ENCODE measurements at places on chromosomes 6 and 20.

GRCh38 chr6:105164418-105164817 lies 15.4 kb downstream of the POPDC3 start:
- peak; percentile 10 for DNase-seq

DNA sequence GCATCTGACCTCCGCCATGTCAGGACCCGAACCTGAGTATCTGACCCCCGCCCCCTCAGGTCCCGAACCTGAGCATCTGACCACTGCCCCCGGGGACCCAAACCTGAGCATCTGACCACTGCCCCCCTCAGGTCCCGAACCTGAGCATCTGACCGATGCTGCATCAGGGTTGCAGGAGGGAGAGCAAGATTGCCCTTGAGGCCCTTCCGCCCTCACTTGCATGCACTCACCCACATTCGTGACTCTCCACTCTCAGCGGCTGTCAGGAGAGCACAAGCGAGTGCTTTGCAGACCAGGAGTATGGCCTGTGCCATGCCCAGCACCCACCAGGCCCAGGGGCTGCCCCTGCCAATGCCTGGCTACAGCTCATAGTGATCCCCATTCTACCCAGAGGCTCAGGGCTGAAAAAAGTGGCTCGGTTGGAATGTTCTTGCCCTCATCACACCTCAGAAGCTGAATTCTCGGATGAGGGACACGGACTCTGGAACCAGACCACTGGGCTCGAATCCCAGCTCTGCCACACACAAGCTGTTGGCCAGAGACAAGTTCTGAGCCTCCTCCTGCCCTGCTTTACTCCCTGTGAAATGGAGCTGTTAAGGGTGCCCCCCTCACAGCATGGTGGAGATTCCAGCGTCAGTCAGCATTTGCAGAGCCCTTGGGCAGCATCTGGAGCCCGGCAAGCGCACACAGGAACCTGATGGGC lies 82.1 kb downstream of the DLL1 start:
- no peak for DNase-seq

- no peak for DNase-seq
Measured at GRCh38 chr6:84103029-84103428, 69.5 kb downstream of the MRAP2 start.

- peak; percentile 59 for DNase-seq
Measured at GRCh38 chr6:85464260-85464644, 14.4 kb downstream of the NT5E start.

DNA sequence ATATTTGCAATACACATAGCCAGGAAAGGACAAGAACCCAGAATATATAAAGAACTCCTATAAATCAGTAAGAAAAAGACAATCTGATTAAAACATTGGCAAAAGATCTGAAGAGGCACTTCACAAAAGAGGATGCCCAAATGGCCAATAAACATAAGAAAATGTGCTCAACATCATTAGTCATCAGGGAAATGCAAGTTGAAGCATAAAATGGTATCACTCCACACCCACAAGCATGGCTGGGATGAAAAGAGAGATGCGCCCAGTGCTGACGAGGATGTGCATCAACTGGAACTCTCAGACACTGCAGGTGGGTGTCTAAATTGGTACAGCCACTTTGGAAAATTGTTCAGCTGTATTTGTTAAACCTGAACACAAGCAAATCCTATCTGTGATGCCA lies 42.4 kb upstream of the MLN start:
- no peak for DNase-seq

DNA sequence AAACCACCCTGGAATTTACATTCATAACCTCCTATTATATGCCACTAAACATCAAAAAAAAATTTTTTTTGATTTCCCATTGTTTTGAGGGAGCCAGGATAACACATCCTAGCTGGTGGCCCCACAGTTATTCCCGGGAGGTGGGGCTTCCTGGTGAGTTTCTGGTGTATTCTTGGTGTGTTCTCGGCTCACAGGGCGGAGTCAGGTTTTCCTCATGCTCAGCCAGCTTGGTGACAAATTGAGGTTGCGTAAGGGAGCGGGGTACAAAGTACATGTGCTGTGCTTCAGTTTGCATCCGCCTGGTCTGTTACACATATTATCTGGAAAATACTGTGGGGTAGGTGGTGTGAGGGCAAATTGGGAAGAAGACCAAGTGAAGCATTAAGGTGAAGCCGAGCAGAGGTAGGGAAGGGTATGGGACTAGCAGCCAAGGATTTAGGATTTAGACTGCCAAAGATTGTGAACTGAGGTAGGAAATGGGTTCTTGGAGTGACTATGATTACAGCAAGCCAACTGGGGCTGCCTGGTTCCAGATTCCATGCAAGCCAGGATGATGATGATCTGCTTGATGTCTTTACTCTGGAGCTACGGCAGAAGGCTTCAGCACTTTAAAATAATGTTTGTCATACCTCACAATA lies 46.2 kb upstream of the EEF1A1 start:
- DNase-seq: no peak

DNA sequence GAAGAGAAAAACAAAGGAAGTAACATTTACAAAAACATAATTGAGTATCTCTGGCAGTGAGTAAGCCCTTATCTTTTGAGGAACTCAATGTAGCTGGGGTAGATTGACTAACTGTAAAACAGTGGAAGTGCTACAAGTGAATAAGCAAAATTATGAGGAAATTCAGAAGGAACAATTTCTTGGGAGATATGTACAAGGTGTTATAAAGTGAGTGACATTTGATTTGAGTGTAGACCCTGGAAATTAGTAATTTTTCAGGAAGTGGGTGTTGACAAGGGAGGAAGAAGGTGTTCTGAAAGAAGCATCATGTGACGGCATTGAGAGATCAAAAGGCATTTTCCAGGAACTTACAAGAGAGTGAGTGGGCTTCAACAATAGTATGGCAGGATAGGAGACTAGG lies 22.2 kb downstream of the XRN2 start:
- DNase-seq: no peak

- DNase-seq: no peak
Measured at GRCh38 chr6:82196161-82196560, 51.4 kb downstream of the IBTK start.

DNA sequence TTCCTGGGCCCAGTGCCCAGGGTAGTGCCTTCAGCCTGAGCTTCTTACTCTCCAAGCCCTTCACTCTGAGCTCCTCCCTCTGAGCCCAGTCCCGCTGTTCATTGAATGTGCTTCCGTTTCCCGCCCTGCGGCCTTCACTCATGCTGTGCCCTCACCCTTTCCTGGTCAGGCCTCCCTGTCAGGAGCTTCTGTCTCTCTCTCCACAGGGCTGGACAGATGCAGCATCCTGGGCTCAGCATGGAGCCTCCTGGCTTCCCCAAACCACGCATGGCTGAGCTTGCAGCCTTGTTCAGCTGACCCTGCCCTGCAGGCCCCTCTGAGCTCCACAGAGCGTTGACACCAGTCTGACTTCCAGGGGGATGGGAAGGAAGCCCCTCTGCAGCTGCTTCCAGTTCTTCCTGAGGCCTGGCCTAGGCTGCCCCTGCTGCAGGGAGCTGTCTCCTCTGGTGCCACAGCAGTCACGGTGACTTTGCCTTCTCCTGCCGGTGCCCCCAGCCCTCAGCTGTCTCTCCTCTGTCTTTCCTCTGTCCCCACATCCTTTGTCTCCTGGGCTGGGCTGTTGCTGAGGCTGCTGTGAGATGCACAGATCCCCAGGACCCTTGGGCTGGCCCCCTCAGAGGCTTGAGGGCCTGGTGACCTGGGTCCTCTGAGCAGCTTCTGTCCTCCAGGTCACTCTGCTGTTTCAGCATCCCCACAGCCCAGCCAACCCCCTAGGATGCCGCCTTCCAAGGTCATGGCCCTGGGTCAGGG lies 7.9 kb upstream of the MYT1 start:
- DNase-seq: no peak

DNA sequence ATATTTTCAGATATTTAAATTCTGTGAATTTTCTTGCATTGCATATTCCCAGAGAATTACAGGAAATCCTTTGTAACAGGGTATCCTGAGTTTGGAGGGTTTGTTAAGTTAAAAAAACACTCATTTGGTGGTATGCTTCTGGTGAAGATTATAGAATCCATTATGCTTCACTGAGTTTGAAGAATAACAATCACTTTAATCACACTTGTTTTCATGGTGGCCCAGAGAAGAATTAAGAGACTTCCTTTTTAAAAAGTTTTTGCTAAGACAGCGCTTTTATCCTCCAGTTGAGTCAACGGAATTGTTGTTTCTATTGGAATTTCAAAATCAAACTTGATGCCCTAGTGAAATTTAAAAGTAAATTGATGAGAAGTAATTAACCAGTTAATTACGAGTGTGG lies 17.4 kb downstream of the PLEKHG1 start:
- no peak for DNase-seq

DNA sequence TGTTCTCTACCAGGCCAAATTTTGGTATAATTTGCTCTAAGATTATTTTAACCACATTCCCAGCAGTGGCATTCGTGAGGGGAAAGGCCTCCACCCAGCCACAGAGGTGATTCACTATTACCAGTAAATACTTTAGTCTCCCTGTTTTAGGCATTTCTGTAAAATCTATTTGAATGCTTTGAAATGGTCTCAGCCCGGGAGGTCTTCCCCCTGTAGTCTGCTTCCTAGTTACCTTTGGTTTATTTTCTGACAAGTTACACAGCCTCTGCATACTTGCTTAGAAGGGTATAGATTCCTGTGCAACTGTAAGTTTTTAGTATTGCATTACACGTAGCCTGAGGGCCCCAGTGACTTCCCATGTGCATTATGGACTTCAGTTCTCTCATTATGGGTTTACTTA lies 248.7 kb downstream of the C6orf118 start:
- DNase-seq: no peak

DNA sequence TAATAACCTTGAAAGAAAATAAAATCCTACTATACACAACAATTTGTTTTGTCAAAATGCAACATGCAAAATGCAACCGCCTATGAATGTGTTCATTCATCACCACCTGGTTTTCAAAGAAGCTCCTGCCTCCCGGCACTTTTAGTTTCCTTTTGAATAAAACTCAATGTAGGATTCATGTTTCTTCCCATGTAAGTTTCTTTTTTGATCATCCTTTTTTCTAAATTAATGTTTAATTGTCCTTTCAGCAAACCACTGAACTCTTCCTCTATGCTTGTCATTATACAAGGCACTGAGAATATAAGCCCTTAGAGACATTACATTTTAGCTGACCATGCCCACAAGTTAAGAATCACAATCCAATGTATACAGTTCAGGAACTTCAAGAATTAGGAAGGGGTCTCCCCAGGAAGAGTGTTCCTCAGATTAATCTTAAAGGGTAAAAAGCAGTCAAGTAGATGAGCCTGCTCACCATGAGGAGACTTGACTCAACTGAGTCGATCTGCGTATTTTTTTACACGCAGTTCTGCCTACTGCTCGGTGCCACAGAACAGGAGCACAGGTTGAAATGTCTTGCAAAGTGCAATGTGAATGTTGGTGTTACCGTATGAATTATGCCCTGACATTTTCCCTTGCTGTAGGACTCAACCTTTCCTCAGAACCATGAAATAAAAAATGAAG lies 7.2 kb upstream of the THEMIS start:
- DNase-seq: no peak

GRCh38 chr6:134148566-134148965 lies 96.1 kb upstream of the SLC2A12 start:
- no peak for DNase-seq

- DNase-seq: no peak
Measured at GRCh38 chr6:117909638-117910037, 2.6 kb downstream of the SLC35F1 start.
